ENCODE measurements at places on chromosomes 1 and 21. TPM values are rescaled to one million over a fixed set of nuclear protein-coding genes. Genes with fewer than 3 reads are reported as not detected.

Gene ADORA1
- total RNA-seq: not detected

Gene CELA2A
- not detected for total RNA-seq

Gene SPRR3
- not detected for total RNA-seq

Gene FNBP1L
- 0.67 TPM for total RNA-seq

Gene KIF17
- total RNA-seq: not detected

Gene SLC30A10
- not detected for total RNA-seq

Gene DCST1
- total RNA-seq: not detected

Gene PLA2G2D
- not detected for total RNA-seq

Gene FAM110D
- total RNA-seq: not detected

Gene GJB5
- total RNA-seq: not detected

Gene TENT5C
- 3.9 TPM for total RNA-seq

Gene RCSD1
- 44.1 TPM for total RNA-seq

Gene AQP10
- total RNA-seq: not detected

Gene CD48
- 307 TPM for total RNA-seq

Gene ANKRD34A
- 13.2 TPM for total RNA-seq
